ENCODE measurements at places on chromosomes 2 and 18.

DNA sequence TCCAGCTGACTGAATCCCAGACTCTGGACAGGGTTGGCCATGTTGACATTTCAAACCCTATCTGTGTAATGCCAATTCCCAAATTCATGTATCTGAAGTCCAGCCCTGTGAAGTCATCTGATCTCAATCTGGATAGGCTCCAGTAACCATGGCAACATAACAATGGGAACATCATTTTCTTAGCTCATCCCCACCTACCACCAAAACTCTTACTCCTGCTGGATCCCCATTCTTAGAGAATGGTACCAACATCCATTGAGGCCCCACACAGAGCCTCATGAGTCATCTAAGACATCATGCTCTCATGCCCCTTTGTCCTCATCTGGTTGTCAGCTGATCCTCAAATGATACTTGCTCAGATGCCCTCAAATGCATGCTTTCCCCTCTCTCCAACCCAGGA lies 58.9 kb upstream of the TEX51 start:
- no peak for DNase-seq

DNA sequence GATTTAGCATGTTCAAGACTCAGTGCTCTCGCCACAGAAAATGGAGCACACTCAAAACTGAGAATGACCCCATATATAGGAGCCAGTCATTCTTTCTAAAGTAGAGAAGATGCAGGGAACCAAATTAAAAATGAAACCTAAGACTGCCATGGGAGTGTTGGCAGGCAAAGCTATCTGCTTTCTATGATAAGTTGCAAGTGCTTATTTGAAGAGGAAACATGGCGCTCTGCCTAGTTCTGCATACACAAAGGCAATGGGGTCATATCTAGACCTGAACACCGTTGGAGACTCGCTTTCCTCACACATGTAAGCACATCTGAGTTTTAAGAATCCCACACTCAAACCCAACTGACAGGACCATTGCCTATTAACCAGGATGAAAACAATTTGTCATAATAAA lies 292.5 kb downstream of the ALK start:
- DNase-seq: no peak

DNA sequence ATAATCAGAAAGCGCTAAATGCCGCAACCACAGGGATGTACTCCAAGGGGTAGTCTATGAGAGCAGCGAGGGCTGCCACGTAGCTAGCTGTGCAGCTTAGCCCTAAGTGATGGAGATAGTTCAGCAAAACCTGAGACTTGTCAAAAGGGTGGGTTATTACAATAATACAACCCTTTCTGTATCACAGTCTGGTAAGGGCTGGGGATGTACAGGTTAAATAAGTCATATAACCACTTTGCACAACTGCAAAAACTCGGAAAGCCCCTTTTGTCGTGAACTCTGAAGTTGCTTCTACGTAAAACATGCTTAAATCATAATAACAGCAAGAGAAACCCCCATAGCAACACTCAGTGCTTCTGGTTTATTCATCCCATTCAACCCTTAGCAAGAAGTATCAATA lies 598.8 kb downstream of the SUCLG1 start:
- DNase-seq: no peak

- no peak for DNase-seq
Observed at GRCh38 chr2:152086231-152086630, 12.6 kb downstream of the CACNB4 start.

DNA sequence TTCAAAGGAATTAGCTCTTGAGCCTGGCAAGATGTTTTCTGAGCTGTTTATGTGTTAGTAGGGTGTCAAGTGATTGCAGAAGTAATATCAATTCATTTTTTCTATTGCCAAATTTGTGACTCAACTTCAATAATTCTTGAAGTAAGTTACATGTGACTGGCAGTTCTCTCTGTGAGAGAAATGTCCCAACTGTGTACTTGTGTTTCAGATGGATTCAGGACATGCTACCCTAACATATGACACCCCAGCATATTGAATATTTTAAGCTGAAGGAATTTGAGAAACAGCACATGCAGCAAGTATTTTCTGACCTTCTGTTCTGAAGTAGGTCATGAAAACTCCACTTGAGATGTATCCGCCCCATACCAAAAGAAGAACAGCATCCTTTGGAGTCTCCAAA lies 263.6 kb downstream of the XIRP2 start:
- no peak for DNase-seq

GRCh38 chr2:127705391-127706065 lies 4.2 kb downstream of the SFT2D3 start:
- no peak for DNase-seq

GRCh38 chr2:73334045-73334444 lies 40.7 kb upstream of the EGR4 start:
- no peak for DNase-seq

GRCh38 chr2:17107151-17107550 lies 411.1 kb downstream of the RAD51AP2 start:
- no peak for DNase-seq

DNA sequence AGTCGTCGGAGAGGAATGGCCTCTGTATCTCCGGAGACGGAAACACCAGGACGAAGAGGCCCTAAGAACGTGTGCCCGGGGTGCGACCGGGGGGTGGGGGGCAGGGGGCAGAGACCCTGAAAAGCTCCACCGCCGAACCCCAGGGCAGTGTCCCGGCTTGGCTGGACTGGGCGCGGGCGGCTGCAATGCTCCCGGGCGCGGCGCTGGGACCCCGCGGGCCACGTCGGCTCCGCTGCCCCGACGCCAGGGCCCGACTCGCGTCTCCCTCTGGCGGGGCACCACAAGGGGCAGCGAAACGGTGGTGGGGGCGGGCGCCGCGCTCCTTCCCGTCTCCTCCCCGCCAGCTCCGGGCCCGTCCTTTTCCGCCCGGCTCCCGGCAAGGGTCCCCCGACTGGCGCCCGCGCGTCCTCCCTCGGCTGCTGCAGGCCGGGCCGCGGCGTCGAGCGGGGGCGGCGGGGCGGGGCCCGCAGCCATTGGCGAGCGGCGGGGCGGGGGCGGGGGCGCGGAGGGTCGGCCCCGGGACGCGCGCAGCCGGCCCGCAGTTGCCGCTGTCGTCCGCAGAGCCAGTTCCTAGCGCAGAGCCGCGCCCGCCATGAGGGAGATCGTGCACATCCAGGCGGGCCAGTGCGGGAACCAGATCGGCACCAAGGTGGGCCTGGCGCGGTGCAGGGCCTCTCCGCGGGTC lies at the start of gene TUBB6:
TUBB6 (plus strand) TSS at position 541 of the 685 bp plus-strand sequence; CDS start at position 593, 52 bp downstream.
- DNase-seq: no peak

- no peak for DNase-seq
Observed at GRCh38 chr2:33213648-33214047, 262.8 kb upstream of the RASGRP3 start.

GRCh38 chr2:137208431-137208891 lies 443.1 kb downstream of the THSD7B start:
- DNase-seq: no peak

DNA sequence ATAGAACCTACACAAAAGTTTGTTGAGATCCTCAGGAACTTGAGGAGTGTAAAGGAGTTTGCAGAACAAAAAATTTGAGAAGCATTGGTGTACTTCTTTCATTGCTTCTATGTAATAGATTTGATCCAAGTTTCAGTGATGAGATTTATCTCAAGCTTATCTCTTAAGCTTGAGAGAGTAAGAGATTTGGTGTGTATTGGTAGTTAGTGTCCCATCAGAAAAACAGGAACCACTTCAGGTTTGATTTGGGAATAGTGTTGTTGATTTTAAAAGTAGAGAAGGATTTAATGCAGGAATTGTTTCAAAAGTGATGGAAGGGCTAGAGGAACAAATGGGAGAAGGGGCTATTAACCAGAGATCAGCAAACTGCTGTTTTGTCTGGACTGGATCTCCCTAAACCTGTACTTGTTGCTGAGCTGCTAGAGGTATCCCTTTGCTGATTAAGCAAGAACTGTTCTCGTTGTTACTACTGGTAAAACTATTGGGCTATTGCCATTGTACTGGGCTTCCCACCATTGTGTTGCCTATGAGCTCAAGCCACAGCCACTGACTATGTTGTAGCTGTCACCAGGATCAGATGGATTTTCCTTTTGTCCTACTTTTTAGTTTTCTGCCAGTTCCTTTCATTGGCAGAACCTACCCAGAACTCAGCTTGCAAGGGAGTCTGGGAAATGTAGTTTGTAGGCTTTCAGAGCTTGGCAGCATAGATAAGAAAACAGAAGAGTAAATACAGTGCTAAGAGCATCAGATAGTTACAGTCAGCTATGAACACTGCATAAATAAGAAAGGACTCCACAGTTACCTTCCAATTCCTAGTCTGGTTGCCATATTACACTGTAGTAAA lies 39.3 kb downstream of the RAB10 start:
- DNase-seq: no peak

GRCh38 chr2:134491771-134492441 lies 226.9 kb downstream of the TMEM163 start:
- DNase-seq: no peak

DNA sequence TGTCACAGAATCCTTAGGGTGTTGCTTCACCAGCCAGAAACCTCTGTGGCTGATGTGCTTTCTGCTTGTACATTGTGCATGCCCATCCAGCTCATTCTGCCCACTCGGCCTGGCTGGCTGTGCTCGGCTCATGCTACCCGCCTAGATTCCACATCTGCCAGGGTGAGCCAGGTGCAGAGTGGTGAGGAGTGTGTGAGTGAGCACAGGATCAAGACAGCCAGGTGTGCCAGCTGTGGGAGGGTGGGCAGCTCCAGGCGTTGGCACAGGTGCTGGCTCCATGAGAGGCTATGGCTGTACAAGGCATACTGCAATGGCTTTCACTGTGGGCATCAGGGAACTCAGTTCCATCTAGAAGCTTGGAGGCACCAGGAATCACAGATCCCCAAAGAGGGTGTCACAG lies 1321.8 kb upstream of the CRIM1 start:
- DNase-seq: no peak

DNA sequence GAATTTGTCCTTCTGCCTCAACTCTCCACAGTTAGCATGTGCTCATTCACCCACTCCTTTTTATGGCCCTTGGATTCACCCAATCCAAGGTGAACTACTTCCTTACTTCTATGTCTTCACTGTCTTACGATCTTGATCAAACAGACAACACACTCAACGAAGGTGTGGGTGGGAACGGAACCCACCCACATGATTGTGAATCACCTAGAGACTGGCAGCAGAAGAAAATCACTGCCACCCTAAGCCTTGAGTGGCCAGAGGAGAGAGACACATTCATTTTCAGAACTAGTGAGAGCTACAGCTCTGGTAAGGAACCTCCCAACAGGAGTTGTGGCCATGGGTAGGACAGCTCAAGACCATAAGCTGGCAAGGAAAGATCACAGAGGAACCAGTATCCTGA lies 194.3 kb downstream of the PLCL1 start:
- no peak for DNase-seq

DNA sequence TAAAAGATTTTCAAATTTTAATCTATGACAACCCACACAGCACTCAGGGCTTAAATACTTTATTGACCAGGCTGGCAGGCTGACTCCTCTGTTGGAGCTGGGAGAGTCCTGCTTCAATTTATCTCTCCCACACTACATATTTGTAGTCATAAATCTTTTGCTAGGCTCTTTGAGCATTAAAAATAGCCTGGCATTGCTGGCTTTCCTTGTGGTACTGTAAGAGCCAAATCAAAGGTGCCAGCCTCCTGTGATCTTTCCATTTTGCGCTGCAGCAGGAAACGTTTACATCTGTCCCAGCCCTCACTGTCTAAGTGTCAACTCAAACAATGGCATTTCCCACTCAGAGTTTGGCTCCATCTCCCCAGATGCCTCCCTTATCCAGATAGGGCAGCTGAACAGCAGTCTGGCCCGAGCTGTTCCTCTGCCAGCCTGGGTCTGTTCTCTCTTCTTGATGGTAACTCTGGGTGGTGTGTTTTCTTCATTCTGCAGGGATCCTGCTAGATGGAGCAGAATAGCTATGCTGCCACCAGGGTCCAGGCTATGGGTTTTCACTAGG lies 62.1 kb downstream of the LRRTM1 start:
- DNase-seq: no peak

- no peak for DNase-seq
Observed at GRCh38 chr2:170176212-170176611, 1.7 kb upstream of the MYO3B start.

- no peak for DNase-seq
Observed at GRCh38 chr2:235113854-235114253, 162.0 kb downstream of the SH3BP4 start.

- DNase-seq: no peak
Observed at GRCh38 chr2:74051504-74051903, 66.8 kb downstream of the TET3 start.

DNA sequence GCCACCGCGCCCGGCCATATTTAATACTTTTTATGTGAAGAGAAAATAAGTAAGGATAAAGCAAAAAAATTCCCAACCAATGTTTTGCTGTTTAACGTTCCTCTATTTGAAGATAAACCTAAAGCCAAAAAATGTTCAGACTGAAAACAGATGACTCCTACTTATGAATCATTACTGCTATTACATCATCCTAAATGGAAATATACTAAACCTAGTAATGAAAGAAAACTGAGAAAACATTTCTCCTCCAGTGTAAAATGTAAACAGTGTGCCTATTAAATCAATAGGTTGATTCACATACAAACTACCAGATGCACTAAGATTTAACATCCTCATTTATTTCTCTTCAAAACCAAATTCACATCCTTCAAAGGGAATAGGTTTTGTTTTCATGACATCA lies 43.5 kb downstream of the CWC22 start:
- DNase-seq: no peak

DNA sequence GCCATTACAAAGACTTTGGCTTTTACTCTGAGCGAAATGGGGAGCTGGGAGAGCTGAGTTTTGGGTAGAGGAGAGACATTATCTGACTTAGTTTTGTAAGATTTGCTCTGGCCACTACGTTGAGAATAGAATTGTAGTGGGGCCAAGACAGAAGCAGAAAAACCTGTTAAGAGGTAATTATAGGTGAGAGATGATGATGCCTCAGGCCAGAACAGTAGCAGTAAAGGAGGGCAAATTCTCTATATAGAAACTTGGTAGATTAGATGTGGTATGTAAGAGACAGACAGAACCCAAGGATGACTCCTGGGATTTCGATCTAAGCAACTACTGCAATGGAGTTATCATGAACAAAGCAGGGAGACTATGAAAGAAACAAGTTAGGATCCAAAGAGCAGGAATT lies 17.4 kb upstream of the CREB1 start:
- DNase-seq: no peak

DNA sequence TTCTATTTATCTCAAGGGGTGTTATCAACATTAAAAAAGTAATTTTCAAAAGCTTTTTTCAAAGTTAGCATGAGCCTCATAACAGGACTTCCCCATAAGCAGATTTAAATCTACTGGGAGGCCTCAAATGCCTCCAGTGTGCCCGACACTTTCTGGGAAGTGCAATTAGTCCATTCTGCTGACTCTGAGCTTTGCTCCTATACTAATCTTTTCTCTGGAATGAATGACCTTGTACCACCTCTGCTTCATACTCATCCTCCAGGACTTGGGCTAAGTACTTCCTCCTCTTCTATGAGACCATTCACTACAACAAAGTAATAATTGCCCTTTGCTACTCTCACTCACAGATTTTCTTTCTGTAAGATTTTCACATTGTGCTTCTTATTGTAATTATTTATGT lies 111.1 kb downstream of the RIT2 start:
- no peak for DNase-seq

Measured in activated naive CD4-positive, alpha-beta T cell (primary cell).